ENCODE measurements at places on chromosomes 1 and 21. TPM values are rescaled to one million over a fixed set of nuclear protein-coding genes. Genes with fewer than 3 reads are reported as not detected.

The PADI2 gene
- polyA plus RNA-seq, result not detected

DNA sequence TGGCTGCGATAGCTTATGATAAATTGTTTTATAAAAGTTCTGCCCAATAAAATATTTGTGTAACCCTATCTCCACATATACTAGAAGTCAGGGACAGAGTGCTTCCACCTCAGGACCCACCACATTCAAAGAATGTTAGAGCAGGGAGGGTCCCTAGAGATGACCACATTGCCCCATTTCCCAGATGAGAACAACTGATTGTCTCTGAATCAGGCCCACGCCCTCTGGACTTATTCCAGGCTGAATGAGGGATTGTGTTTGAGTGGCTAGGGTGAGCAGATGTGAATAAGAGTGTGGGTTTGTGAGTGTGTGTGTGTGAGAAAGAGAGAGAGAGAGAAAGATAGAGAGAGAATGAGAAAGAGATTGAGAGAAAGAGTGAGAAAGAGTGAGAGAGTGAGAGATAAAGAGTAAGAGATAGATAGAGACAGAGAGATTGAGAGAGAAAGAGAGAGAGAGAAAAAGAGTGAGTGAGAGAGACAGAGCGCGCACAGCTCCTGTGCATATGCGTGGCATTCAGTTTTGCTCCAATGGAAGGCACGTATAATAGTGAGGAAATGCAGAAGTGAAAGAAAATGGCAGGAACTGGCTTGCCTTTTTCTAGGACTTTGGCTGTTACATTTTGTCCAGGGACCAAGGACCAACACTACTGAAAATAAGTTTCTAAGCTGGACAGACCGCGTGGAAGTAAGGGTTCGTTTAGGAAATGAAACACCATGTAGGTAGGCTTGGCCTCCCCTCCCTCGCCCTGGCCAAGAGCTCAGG lies 94.1 kb downstream of the ABCA4 start:
- no peak for DNase-seq

The SLFNL1 gene
- 0.54 TPM for polyA plus RNA-seq

The AMPD1 gene
- polyA plus RNA-seq, result not detected

- DNase-seq, result no peak
Measured at GRCh38 chr1:208025031-208025430, 114.1 kb upstream of the CD34 start.

- no peak for DNase-seq
Measured at GRCh38 chr1:22711071-22711470, 432 bp downstream of the EPHB2 start.

DNA sequence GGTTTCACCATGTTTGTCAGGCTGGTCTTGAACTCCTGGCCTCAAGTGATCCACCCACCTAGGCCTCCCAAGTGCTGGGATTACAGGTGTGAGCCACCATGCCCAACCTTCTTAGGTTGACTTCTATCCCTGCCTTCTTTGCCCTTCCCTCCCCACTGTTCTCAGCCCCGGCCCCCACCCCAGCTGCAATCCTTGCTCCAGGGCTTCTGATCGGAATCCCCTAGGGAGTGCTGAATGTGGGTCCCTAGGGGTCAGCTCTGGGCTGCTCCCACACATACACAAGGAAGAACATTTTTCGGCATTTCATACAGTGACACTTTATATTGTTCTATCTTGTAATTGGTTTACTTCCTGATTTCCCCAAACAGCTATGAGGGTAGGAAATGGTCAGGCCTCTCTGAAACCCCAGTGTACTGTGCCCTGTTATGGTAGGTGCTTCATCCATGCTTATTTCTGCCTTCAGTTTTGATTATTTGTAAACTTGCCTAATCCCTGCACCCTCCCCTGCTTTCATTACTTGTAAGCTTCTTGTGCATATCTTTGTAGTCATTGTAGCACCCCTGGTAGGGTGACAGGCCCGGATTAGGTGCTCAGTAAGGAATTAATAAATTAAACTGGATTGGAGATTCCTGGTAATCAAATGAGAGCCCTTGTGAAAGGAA lies 5.8 kb upstream of the SRP9 start:
- DNase-seq, result no peak
